ENCODE measurements at places on chromosomes 5 and 9.

GRCh38 chr9:113541019-113541900, 77.7 kb downstream of the RGS3 start:
- DNase-seq: peak; percentile 77

- no peak for DNase-seq
Observed at GRCh38 chr5:171639966-171640365, 145.7 kb upstream of the SMIM23 start.

GRCh38 chr5:108339220-108339619, 42.7 kb downstream of the FBXL17 start:
- no peak for DNase-seq

DNA sequence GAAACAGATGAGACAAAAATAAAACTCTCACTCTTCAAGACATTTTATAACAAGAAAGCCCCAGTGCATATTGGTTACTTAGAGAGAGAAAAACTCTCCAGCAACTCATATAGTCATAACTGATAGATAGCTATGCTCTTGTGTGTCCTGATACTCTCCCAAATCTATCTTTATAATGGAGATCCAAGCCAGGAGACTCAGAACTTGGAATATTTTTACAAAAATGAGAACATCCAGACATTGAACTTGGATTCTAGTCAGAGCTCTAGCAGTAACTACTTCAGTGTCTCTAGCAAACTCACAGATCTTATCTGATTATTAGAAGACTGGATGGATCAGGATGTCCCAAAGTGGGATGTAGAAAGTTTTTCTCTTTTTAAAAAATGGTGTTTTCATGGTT, 412.7 kb upstream of the BRINP1 start:
- no peak for DNase-seq

DNA sequence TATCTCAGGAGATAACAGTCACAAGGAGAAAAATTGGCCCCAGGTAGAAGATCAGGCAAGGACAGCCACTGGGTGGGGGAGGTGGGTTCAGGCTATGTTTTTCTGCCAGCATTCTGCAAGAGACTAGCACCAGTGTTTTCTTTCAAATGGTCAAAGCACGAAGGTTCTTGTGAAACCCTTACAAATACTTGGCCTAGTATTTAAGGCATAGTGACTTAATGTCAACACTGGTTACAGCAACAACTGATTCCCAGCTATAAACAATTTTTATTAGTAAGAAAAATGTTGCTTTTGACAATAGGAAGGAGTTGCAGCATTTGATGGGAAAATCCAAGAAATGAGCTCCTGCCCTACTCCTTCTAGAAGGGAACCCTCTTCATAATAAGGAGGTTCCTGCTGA, 349.6 kb downstream of the SLIT3 start:
- no peak for DNase-seq

GRCh38 chr5:14818931-14819790, 52.4 kb downstream of the ANKH start:
- no peak for DNase-seq

DNA sequence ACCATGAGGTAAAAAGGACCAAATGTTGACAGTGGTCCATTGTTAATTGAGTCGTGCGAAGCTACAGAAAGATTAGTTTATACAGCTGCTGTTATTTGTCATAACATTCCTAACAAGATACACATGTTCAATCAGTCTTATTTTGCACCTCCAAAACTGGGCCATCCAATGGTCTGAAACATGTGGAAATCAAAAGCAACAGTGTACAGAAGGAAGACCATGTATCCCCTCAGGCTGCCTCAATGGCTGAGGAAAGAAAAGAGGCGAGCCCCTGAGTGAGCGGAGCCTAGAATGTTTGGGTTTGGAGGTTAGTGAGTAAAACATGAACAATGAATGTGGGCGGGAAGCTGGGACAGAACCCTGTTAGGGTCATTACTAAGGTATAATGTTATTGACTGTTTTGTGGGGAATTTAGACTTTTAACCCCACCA, 35.6 kb downstream of the NFIB start:
- DNase-seq: no peak

DNA sequence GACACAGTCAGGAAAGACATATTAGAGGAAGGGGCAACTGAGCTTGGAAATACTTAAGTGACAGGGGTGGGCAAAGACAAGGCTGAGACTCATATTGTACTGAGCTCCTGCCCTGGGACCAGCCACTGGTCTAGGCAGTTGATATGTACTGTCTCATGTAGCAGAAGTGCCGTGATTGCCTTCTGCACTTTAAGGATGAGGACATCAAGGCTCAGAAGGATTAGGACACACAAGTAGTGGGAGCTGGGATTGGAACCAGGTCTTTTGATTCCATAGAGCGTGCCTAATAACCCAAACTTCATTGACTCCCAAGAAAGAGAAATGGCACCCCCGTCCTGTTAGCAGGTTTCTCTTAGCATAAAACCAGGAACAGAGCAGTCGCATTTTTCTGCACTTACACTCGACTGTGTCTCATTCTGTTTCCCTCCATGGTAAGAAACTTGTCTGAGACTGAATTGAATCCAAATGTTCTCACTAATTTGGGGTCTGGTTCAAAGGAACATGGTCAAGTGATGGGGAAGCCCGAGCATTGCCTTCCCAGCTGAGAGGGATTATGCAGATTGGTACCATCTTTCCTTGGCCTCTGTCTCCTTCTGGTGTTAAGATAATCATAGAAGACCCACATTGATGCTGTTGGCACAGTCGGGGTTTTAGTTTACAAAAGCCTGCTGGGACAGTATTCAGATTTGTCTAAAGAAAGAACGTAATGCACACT, 70.4 kb downstream of the ANGPTL2 start:
- no peak for DNase-seq

- no peak for DNase-seq
Observed at GRCh38 chr9:91995000-91995655, 45.1 kb upstream of the ROR2 start.

DNA sequence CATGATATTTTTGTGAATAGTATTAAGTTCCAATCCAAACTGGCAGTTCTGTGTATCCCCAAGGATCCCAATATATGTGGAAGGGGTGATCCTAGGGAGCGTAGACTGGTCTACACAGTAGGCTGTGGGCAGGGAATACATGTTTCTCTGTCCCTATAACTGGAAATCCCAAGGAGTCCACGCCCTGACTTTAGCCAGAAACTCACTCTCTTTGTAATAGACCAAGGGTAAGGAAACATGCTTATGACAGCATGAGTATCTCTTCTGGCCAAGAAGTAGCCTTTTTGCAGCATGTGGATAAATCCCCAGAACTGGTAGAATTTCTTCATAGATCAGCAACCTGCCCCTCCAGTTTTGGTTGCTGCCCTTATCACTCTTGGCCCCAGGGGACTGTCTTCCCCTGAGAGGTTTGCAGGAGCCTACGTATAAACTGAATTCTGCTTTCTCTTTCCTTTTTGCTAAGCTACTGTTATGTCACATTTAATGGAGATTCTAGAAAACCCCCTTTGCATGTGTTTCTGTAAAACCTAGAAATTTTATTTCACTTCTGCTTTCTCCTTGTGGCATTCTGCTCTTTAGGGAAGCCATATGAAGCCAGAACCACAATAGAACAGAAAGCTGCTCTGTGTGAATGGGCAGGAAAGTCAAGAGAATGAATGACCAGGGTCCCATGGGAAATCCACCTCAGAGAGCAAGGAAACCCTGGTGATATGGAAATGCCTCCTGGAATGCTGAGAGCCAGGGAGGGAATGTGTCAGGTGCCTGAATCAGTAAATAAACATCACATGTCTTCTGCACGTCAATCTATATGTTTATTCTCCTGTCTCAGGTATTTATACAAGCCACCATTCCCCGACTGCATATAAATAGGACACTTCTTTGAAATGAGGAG, 3.5 kb downstream of the IFNA2 start:
- DNase-seq: no peak

DNA sequence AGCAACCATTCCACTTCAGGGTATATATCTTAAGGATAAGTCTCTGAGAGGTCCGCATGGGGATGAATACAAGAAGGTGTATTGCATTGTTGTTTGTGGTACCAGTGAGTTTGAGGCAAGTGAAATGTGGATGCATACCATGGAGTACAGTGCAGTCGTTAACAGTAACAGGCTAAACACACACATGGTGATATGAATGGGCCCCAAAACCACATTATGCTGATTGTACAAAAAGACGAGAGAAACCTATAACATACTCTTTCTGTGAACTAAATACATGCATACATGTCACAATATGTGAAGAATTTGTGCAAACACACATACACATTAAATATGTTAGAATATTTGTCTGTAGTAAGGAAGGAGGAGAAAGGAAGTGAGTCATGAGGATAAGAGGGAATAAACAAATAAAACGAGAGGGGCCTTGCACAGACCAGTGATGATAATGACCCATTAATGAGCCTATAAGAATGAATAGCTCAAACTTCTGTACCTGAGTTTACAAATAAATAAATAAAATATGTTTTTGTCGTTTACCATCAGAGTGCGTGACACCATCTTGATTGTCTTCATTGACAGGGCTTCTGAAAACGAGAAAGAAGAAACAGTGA, 66.5 kb upstream of the RICTOR start:
- DNase-seq: no peak

GRCh38 chr9:21836437-21837161, 34.2 kb downstream of the MTAP start:
- no peak for DNase-seq

- DNase-seq: no peak
Observed at GRCh38 chr5:11239261-11240015, 478.4 kb upstream of the DAP start.

GRCh38 chr9:127818574-127818973, 15.9 kb downstream of the FPGS start:
- DNase-seq: no peak

GRCh38 chr9:95574176-95574575, 57.4 kb upstream of the PTCH1 start:
- no peak for DNase-seq

GRCh38 chr9:128786681-128787601, at the start of gene TBC1D13:
Gene TBC1D13, plus strand, starts transcription at chr9:128787253. Its CDS starts 101 bp downstream, at chr9:128787354.
- DNase-seq: peak; percentile 92

DNA sequence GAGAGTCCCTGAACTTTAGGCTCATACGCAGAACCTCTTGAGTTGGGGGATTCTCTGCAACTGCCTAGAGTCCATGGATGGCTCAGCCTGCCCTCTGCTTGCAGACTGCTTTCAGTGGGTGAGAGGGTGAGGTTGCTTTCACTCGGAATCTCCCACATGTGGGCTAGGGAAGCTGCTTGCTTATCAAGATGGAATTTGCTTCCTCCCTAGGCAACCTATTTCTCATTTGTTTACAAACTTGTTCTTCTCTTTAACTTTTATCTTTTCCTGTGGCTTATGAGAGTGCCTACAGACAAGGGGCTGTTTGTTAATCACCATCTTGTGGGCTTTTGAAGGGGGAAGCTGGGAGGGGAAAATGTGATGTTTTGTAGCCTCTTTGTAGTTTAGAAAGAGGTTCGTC, 10.0 kb downstream of the TLE4 start:
- DNase-seq: no peak

DNA sequence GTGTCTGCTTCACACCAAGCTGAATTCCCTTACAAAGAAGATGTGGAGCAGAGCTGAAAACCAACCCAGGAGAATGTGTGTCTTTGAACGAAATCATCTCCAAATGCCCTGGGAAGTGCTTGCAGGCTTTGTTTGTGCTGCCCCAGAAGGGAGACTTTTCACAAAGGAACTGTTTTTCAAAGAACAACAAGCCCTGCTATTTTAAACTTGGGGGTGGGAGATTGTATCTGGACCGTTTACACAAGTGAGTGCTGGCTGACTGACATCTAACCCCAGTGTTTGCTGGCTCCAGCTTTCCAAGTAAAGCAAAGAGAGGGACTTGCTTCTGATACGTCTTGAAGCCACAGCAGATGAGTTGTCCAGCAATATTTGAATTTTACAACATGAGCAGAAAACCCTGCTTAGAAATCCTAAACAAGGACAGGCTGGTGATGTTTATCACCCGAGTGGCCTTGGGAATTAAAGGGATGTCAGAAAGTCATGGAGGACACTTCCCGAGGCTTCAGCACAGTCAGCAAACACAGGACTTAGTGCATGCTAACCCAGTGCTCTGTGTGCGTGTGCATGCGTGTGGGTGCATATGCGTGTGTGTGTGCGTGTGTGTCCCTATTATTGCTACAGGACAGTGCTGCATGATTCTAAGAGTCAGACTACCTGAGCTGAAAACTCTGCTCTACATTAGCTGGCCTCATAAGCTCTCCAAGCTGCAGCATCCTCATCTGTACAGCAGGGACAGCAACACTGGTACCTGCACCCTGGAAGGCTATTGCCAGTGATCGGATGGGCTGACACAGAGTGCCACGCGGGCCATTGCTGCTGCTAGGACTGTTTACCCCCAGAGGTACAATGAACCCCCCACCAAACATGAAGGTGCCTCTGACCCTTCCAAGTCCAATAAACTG, 1.4 kb downstream of the ADAMTS12 start:
- DNase-seq: peak; percentile 25

- no peak for DNase-seq
Observed at GRCh38 chr5:121462441-121462840, 389.2 kb upstream of the FTMT start.

GRCh38 chr9:134205672-134206310, 41.4 kb upstream of the RNU6ATAC start:
- no peak for DNase-seq

GRCh38 chr5:150574818-150575547, 65.5 kb upstream of the SYNPO start:
- no peak for DNase-seq

GRCh38 chr9:90325913-90326653, 316.5 kb downstream of the DIRAS2 start:
- no peak for DNase-seq

DNA sequence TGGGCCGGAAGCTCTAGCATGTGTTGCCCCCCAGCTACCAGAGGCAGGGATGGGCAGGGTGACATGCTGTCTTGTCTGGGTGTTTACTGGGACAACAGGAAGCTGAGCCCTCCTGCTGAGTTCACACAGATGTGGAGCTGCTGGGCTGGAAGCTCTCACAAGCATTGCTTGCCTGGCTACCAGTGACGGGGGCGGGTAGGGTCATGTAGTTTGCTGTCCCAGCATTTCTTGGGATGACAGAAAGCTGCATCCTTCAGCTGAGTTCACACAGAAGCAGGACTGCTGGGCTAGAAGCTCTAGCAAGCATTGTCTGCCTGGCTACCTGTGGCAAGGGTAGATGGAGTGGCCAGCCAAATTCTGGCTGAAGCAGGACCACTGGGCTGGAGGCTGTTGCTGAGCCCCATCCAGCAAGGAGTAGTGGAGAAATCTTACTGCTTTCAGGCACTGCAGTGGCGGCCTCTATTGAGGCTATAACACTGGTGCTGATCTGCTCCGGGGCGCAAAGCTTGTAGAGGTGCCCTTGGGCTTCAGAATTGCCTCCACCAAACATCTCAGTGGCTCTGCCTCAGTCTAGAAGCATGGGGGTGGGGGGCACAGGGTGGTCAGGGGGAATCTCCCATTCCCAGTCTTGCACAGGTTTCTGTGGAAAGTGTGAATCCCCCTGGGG, 25.1 kb downstream of the POLK start:
- DNase-seq: peak; percentile 8

Data from HEK293T (cell line).